ENCODE measurements at places on chromosomes 2 and 18.

DNA sequence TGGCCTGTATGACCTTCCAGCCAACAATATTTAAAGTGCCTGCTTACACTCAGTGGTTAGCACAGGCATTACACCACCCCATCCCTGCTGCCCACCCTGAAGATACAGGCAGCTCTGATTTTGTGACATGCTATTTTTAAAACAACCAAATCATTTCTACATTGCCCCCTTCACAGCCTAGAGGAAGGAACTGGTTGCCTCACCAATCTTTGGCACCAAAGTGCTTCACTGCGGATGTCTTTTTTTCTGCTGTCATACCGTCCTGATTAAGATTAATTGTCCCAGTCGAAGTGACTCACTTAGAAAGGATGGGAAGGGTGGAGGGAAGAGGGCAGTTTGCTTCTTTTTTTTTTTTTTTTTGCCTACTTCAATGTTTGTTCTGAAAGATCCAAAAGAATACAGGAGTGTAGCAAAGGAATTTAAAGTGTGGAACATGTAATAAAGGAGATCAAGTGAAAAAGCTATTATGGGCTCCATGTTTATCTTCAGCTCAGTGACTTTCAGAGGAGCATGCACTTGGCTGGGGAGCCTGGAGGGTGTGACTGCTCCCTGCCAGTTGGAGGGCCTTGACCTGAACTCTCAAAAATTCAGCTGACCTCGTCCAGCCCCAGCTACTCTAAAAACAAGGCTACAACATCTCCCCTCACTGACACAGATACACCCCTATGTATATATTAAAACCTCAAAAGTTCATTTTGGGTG, 501.1 kb upstream of the TNP1 start:
- DNase-seq = no peak

GRCh38 chr2:85772019-85772745, 18.4 kb downstream of the ATOH8 start:
- DNase-seq = no peak

- no peak for DNase-seq
Observed at GRCh38 chr2:11154016-11154922, 998 bp upstream of the SLC66A3 start.

- no peak for DNase-seq
Observed at GRCh38 chr2:216777637-216778273, 82.1 kb downstream of the TNP1 start.

- DNase-seq = no peak
Observed at GRCh38 chr2:187466129-187466792, 18.2 kb upstream of the CALCRL start.

GRCh38 chr18:59736061-59736460, 38.8 kb upstream of the CCBE1 start:
- DNase-seq = no peak

- no peak for DNase-seq
Observed at GRCh38 chr2:52571380-52572347, 1195.9 kb upstream of the CHAC2 start.

- DNase-seq = no peak
Observed at GRCh38 chr2:42183775-42184174, 14.6 kb downstream of the EML4 start.
